Kidney epithelial cell (primary cell): ENCODE measurements at places on chromosomes 4 and X. TPM values are rescaled to one million over a fixed set of nuclear protein-coding genes. Genes with fewer than 3 reads are reported as not detected.

Gene CCKAR
- 0.04 TPM in 1 of 2 replicates, not detected in the other for total RNA-seq

GRCh38 chr4:141155586-141155985 lies 22.3 kb upstream of the RNF150 start:
- DNase-seq = peak; percentile 51

Gene LYAR
- 17.9 and 21.0 TPM in 2 replicates for total RNA-seq

- no peak for DNase-seq
These were observed 161.8 kb downstream of the NAA11 start for GRCh38 chr4:79163981-79164490.

Gene ZFP42
- 8.8 and 9.1 TPM in 2 replicates for total RNA-seq
